Progenitor cell of endocrine pancreas (in vitro differentiated cells): ENCODE measurements at places on chromosomes 6 and 20. TPM values are rescaled to one million over a fixed set of nuclear protein-coding genes. Genes with fewer than 3 reads are reported as not detected.

The STMND1 gene
- 0.13 and 0.22 TPM in 2 replicates for total RNA-seq

The KHDC1L gene
- not detected in 2 replicates for total RNA-seq

The CALHM6 gene
- total RNA-seq = 0.75 and 1.2 TPM in 2 replicates

The PRPH2 gene
- total RNA-seq = 0.13 TPM in 1 of 2 replicates, not detected in the other

The PNLDC1 gene
- not detected in 2 replicates for total RNA-seq
